ENCODE measurements at places on chromosomes 12 and 14. TPM values are rescaled to one million over a fixed set of nuclear protein-coding genes. Genes with fewer than 3 reads are reported as not detected.

The TCL1B gene
- total RNA-seq = not detected

The GLI1 gene
- total RNA-seq = 3.1 TPM

The PARPBP gene
- 0.74 TPM for total RNA-seq

The TAS2R14 gene
- 1.4 TPM for total RNA-seq

The RTRAF gene
- 188 TPM for total RNA-seq

The TDRD9 gene
- 20.2 TPM for total RNA-seq

The OAS2 gene
- 8.5 TPM for total RNA-seq

The NDUFB1 gene
- 404 TPM for total RNA-seq

GRCh38 chr14:22752422-22752821 lies 14.1 kb upstream of the OXA1L start:
- no peak for DNase-seq

GRCh38 chr12:67056329-67056728 lies 212.8 kb upstream of the CAND1 start:
- no peak for DNase-seq

GRCh38 chr14:71550367-71550766 lies 381.9 kb upstream of the RGS6 start:
- DNase-seq = no peak

- DNase-seq = no peak
Observed at GRCh38 chr12:104692557-104693218, 235.9 kb downstream of the CHST11 start.

DNA sequence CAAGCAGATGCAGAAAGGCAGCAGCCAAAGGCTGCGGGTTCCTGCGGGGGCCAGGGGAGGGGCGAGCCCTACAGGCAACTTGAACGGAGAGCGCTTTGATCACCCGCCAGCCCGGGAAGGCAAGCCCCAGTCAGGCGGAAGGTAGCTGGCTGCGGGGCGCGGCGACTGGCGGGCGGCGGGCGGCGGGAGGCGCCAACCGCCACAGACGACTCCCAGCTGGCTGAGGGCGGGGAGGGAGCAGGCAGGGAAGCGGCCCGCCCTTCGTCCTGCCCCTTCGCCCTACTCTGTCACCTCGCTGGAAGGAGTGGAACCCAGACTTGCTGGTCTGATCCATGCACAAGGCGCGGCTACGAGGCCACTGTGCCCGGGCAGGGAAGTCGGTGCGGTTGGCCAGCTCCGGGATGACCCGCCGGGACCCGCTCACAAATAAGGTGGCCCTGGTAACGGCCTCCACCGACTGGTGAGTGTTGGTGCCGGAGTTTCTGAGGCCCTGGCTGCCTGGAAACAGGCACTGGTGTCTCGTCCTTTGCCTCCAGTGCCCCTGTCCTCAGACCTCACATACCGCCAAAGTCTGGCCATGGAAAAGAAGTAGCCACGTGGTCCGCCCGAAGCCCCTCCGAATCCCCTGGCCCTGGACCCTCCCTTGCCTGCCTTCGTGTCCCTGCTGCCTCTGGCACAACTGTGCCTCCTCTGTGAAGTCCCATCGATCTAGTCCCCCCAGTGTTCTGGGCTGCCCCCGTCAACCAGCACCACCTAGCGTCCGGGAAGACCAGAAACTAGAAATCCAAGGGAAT lies 15.4 kb upstream of the CARMIL3 start:
- DNase-seq = peak; percentile 88

GRCh38 chr12:49070971-49071370 lies 1.2 kb upstream of the RHEBL1 start:
- DNase-seq = no peak

- DNase-seq = no peak
Observed at GRCh38 chr12:108335349-108336119, 3.6 kb downstream of the CMKLR1 start.

GRCh38 chr14:101498526-101498860 lies 62.8 kb upstream of the DIO3 start:
- no peak for DNase-seq

DNA sequence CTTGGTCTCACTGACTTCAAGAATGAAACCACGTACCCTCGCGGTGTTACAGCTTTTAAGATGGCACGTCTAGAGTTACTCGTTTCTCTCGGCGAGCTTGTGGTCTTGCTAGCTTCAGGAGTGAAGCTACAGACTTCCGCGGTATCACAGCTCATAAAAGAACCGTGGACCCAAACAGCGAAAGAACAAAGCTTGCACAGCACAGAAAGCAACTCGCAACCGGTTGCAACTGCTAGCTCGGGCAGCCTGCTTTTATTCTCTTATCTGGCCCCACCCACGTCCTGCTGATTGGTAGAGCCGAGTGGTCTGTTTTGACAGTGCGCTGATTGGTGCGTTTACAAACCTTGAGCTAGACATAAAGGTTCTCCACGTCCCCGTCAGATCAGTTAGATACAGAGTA lies 4.2 kb upstream of the CLEC4C start:
- DNase-seq = no peak

- DNase-seq = peak; percentile 73
Observed at GRCh38 chr14:72904840-72905561, 11.1 kb upstream of the DPF3 start.

GRCh38 chr12:50061946-50062686 lies 4.7 kb downstream of the ASIC1 start:
- DNase-seq = no peak

DNA sequence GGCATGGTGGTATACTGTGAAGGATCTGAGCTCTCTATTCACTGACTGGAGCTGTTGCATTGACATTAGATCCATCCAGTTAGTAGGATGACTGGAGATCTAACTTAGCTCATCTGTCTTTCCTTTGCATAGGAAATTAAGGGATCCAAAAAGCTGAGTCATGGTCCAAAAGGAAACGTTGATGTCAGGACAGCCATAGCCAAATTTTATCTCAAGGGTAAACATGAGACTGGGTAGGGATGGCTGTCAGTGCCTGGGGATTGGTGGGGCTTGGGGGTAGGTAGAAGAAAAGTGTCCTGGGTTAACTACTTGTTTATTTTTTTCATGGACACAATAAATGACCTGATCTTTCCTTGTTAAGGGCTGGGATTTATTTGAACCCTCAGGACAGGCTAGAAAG lies 4.6 kb downstream of the FAM177A1 start:
- DNase-seq = no peak

GRCh38 chr12:110741341-110742095 lies 1.2 kb downstream of the PPP1CC start:
- DNase-seq = no peak

DNA sequence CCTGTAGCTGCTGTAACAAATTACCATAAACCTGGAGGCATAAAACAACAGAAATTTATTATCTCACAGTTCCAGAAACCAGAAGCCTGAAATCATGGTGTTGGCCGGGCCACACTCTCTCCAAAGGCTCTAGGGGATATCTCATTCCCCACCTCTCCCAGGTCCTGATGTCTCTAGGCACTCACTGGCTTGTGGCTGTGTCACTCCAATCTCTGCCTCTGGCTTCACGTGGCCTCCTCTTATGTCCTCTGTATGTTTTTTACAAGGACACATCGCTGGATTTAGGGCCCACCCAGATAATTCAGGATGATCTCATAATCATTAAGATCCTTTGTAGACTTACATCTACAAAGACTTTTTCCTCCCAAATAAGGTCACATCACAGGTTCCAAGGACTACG lies 8.0 kb downstream of the GALNT4 start:
- DNase-seq = no peak

DNA sequence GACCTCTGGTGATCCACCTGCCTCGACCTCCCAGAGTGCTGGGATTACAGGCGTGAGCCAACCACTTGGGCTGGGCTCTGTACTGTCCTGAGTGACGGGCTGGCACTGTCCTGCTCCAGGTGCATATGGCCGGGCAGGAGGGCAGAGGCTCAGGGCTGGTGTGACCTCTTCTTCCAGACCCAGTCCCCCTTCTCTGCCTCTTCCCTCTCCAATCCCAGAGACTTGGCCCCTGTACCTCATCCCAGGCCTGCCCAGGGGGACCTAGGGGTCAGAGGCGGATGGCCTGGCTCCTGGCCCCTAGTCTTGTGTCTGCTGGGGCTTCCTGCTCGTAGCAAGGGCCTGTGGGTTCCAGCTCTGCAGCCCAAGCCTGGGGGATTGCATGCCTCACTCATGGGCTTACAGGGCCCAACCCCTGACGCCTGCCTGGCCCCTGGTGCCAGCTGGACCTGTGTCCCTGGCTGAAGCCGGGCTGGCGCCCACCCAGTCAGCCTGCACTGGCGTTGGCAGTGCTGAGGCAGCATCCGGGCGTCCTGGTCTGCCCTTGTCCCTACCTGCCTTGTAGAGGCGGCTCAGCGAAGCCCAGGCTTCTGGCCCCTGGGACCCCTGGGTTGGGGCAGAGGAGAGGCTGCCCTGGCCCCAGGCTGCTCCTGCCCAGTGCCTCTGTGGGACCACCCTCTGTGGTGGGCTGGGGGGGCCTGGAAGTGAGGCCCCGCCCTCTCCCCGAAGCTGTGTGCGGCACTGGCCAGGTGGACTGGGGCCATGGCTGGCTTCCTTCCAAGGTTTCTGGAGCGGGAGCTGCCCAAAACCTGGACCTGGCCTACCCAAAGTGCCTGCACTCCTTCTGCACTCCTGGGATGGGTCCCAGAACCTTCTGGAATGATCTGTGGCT lies 4.3 kb downstream of the TEDC1 start:
- DNase-seq = peak; percentile 59

GRCh38 chr12:5910790-5911548 lies 34.1 kb downstream of the ANO2 start:
- DNase-seq = no peak

DNA sequence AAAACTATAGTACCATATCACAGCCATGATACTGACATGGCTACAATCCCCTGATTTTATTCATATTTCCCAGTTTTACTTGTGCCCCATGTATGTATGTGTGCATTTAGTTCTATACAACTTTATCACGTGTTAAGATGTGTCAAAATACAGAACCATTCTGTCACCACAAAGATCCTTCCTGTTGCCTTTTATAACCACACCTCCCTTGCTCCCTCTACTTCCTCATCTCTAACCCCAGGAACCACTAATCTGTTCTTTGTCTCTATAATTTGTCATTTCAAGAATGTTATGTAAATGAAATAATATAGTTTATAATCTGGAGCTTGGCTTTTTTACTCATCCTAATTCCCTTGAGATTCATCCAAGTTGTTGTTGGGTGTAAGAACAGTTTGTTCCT lies 358.4 kb downstream of the DPF3 start:
- DNase-seq = no peak

- DNase-seq = no peak
Observed at GRCh38 chr12:124902916-124903315, 11.5 kb downstream of the UBC start.

DNA sequence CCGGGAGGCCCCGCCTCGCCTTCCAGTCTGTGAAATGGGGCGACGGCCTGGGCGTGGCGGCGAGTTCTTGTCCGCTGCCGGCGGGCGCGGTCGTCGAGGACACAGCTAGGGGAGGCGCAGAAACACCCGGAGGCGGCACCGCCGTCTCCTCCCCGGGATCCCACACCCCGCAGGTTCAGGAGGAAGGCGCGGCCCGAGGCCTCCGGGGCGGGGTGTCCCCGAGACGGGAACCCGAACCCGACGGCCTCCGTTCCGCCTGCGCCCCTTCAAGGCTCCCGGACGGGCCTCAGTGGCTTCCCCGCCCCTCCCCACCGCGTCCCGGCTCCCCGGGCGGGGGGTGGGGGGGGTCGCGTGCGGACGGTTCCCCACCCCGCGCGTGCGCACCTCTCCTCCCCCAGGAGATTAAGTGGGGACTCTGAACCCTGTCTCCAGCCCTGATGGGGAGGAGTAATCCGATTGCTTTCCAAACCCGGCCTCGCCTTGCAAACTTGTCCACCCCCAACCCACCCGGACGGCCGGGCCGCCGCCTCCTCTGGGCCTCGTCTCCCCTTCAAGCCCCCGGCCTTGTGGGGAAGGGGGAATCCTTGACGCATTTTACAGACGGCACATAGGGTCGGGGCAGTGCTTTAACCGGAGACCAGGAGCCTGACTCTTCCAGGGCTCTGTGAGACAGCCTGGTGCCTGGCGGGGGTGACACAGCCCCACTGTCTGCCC lies 35.3 kb upstream of the ANKRD9 start:
- peak; percentile 66 for DNase-seq

DNA sequence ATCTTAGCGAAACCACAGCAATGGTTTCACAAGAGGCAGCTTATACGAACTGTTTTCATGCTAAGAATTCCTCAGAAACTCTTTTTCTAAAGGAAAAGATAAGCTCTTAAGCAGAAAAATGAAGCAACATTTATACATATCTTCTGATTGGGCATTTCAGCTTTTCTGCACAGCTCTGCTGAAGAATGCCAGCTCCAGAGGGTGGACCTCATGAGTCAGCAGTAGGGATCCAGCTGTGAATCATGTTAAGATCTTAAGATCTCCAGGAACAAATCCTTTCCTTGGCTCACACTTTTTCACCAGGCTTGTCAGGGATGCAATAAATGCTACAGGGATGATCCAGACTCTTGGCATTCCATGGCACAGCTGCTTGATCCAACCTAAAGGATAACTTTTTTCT lies 477.1 kb upstream of the CCDC196 start:
- no peak for DNase-seq

Data from right cardiac atrium (tissue), 5 donors.